ENCODE measurements at places on chromosomes 3 and 15.

DNA sequence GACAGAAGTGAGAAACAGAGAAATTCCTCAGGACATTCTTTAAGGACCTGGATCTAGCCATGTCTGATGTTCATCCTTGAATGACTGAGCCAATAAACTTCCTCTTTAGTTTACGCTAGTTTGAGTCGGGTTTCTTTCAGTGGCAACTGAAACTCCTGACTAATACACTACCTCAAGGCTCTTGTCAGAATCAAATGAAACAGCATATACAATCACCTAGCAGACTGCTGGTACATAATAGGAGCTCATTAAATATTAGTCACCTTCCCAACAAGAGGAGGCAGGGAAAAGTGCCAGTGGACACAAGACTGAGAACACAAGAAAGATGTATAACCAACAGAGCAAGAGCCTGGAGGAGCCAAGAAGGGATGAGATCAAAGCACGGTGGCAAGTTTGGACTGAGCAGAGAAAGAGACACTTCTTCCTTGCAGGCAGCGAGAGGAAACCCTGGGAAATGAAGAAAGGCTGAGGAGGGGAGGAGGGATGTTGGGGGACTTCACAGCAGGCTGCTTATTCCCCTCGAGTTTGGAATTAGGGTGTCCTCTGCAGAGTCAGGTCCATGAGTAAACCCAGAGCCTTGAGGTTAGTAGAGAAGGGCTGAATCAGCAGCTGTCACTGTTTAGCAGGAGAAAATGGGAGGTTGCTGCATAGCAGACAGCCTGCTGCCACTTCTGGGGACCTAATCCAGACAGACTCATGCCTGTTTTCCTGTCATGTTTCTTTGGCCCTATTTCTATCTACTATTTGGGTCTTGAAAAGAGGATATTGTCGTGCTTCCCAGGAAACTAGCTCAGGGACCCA lies 73.3 kb downstream of the MRPL46 start:
- no peak for DNase-seq

DNA sequence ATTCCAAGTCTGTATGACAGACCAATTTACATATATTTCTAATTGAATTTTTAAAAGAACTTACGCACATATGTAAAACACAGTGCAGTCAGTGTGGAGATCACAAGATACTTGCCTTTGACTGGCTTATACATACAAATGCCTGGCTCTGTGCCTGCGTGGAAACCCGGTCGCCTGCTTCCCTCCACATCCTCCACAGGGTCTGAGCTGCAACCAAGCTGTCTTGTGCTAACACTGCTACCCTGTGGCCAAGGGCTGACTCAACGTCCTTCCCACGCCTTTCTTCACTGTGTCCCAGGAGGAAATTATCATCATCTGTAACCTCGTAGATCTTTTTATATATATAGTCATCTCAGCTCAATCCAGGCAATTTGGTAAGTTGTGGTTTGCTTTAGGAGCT lies 117.0 kb downstream of the WNT7A start:
- no peak for DNase-seq

GRCh38 chr3:183592821-183593220 lies 37.3 kb upstream of the KLHL6 start:
- no peak for DNase-seq

DNA sequence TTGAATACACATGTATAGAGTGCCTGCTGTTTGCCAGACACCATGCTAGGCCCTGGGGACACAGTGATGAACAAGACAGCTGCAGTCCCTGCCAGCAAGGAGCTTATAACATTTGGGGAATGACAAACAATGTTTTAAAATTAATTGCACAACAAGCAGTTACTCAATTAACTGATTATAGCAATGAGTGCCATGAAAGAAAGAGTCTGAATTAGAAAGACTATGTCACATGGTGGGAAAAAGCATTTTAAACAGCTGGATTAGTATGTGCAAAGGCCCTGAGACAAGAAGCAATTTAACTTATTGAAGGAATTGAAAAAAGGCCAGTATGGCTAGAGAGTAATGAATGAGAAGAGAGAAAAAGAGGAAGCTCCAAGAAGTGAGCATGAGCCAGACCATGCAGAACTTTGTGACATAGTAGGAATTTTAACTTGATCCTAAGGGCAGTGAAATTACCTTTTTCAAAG lies 64.5 kb upstream of the PLXNA1 start:
- DNase-seq, result no peak

- DNase-seq, result no peak
These were observed 545.6 kb upstream of the ZNF385D start for GRCh38 chr3:22296601-22297000.

- DNase-seq, result no peak
These were observed 59.7 kb upstream of the ANKRD34C start for GRCh38 chr15:79222808-79223207.

DNA sequence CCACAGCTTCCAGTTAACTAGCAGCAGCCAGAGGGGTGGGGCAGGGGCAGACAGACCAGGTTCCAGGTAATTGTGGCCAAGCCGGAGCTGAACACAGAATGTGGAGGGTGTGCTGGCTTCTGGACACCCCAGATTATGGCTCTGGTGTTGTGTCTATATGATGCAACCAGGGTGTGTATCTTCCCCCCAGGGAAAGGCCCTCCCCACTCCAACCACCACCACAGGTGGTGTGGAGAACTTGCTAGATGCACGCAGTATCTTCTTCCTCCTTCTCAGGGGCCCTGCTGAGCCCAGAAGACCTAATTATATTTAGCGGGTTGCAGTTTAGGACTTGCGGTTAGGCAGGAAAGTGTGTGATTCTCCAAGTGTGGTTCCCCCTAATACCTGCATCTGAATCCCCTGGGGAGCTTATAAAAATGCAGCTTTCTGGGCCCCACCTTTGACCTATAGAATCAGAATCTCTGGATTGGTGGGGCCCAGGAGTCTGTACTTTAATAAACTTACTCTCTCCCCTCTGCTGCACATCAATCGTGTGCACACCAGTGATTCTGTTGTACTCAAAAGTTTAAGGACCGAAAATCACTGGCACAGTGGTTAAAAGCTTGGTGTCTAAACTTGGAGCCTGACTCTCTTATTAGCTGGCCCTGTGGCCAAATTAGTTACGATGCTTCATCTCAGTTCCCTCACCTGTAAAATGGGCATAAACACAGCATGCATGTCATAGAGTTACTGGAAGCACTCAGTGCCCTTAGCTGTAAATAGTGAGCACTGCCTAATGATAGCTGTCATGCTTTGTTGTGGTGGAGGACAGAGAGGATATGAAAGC lies 379.1 kb upstream of the PROK2 start:
- DNase-seq, result no peak

DNA sequence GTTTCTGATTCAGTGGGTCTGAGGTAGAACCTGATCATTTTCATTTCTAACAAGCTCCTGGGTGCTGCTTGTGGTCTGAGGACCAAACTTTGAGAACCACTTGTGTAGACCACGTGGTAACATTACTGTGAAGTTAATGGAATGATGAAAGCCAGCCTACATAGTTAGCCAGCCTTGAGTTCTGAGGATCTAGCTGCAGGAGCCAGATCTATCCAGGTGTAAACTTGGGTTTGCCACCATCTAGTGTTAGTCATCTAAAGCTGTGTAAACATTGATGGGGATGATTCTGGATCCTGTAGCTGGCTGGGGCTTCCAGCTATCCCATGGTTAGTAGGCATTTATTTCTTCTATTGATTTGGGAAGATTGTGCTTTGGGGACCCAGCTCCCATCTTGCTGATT lies 170.0 kb downstream of the TMEM108 start:
- no peak for DNase-seq

GRCh38 chr15:40053079-40053830 lies 14.3 kb upstream of the SRP14 start:
- no peak for DNase-seq

DNA sequence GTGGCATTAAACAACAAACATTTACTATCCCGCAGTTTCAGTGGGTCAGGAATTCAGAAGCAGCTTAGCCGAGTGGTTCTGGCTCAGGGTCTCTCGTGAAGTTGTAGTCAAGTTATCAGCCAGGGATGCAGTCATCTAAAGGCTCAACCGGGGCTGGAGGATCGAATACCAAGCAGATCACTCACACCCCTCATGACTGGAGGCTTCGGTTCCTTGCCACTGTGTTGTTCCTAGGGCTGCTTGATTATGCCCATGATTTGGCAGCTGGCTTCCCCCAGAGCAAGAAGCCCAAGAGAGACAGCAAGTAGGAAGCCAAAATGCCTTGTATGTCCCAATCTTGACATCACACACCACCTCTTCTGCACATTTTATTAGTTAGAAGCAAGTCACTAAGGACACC lies 33.9 kb upstream of the CDCP1 start:
- no peak for DNase-seq

GRCh38 chr15:89112341-89112971 lies 24.2 kb downstream of the ABHD2 start:
- DNase-seq, result no peak

- DNase-seq, result no peak
These were observed 135.0 kb upstream of the UBE2E2 start for GRCh38 chr3:23068016-23068728.

- DNase-seq, result no peak
These were observed 425.3 kb upstream of the PROK2 start for GRCh38 chr3:72210261-72210660.

GRCh38 chr3:170049146-170050000 lies 11.6 kb downstream of the GPR160 start:
- DNase-seq, result no peak

- DNase-seq, result no peak
These were observed 755 bp upstream of the TMEM108 start for GRCh38 chr3:133037436-133037835.

DNA sequence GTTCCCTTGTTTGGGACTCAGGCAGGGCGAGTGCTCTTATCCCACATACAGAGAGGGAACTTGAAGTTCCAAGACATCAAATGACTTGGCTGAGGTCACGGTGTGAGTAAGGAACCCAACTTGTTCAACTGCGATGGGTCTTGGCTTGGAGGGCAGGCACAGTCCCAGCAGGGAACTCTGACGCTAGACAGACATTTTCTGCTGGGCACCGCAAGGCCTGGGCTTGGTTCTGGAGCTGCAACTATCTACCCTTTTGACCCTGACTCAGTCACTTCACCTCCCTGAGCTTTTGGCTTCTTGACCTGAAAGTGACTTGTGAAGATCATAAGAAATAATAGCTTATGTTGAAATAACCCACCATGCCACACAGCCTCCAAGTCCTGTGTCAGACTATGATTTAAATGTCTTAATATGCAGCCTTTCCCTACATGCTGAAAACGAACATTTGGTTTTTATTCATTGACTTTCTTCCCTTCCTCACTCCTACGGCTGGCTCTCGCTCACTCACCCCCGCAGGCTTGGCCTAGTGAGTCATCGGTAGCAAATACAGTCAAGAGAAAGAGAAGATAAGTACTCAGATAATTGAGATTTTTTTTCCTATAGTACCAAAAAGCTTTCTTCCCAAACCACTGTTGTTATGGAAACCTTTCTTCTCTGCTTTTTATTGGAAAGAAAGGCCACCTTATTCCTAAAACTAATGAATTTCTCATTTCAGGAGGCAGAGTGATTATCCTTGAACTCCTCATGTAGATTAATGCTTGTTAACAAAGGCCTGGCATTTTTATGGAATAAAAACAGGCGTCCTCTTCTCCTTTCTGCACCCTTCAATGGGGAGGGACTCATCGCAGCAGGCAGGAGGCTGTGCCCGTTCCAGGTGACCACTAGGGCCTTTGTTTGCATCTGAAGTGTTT lies 178.4 kb downstream of the ATP10A start:
- no peak for DNase-seq

DNA sequence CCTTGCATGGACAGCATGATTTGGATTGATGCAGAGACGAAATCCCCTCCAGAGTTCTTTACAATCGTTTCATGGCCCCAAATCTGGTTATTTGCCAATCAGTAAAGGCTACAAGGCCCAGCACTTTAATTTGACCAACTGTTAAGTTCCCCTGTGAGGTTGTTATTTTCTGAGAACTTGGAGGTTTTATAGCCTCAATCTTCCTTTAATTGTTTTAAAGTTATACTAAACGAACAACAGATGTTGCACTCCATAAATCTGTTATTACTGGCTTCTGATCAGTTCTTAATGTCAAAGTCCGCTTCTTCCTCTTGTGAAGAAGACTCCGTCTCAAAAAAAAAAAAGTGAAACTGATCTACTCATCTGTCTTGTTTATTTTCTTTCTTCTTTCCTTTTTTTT lies 30.8 kb downstream of the LARP6 start:
- DNase-seq, result no peak

DNA sequence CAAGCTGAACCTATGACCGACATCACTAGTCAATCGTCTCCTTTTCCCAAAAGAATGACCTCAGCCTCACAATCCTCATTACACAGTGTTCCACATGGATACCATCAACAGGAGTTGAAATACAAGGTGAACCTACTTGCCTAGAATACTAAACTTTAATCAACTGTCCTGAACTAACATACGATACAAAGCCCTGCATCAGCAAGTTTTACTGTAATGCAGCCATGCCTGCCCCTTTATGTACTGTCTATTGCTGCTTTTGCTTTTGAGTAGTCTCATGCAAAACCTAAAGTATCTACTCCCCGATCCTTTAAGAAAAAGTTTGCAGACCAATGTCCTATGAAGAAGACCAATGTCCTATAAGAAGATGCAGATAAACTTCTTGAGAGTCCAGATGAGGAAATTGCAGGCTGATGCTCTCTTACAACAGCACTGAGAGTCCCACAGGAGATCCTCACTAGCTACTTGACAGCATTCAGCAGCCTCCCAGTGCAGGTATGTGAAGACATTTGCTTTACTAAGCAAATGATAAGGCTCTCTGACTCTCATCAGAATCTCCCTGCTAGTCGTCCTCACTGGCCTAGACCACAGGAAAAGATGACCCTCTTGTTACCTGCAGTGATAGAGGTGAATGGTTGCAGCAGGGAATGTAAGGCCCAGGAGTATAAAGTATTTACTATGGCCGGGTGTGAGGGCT lies 23.6 kb downstream of the SUCLG2 start:
- no peak for DNase-seq

GRCh38 chr3:120496278-120497002 lies 45.6 kb upstream of the FSTL1 start:
- DNase-seq, result no peak

GRCh38 chr3:45753095-45753494 lies 43.2 kb downstream of the SLC6A20 start:
- no peak for DNase-seq

GRCh38 chr3:86830566-86830965 lies 160.4 kb downstream of the VGLL3 start:
- DNase-seq, result no peak

- DNase-seq, result no peak
These were observed 306.2 kb downstream of the NLGN1 start for GRCh38 chr3:173703771-173704170.

GRCh38 chr3:12977117-12977808 lies 96.0 kb downstream of the IQSEC1 start:
- DNase-seq, result no peak
